SHP77 (cell line): ENCODE measurements at places on chromosomes 1 and 21.

- peak; percentile 15 for DNase-seq
Observed at GRCh38 chr1:246827396-246827795, 103.2 kb downstream of the SCCPDH start.

DNA sequence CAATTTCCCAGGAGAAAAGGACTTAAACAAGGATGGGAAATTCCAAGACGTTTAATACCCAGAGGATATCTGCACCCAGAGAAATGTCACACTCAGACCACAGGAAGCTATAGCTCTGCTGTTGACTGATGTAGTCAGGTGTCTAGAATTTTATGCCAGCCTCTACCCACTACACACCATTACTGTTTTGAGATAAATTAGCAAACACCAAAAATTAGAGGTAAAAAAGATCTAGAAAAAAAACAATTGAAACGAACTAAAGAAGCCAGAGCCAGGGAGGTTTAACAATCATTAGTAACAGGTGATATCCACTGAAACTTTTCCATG, 519.9 kb downstream of the SMYD3 start:
- no peak for DNase-seq

DNA sequence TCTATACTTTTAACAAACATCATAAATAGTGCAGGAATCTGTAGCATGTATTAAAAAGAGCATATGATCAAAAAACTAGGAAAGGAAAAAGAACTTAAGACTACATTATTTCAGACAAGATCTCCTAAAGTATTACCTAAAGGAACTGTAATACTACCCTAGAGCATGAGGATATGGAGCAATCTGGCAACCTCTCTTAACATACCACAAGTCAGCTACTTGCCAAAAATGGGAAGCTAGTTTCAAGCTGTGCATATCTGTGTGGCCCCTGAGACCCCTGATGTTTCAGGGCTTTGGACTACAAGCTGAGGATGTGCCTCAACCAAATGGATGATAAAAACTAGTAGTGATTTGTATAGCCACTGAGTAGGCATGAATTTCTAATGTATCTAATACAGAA, 525.6 kb downstream of the PTBP2 start:
- no peak for DNase-seq

DNA sequence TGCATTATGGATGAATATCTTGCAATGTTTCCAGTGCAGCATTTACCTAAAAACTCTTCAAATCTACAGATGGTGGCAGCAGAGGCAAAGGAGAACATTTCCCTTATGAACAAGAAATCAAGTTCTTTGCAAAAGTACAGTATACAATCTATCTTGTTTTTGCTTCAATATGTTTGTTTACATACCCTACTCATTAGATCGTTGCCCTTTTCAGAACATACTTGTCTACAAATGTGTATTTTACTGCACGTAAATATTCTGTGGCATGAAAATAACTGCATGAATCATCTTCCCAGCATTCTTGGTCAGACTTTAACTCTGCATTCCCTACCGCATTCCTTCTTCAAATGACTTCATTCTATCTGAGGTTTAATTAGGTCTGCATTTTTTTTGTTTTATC, 212.7 kb downstream of the ZP4 start:
- DNase-seq: no peak

- no peak for DNase-seq
Observed at GRCh38 chr21:42424914-42425541, 21.3 kb downstream of the UBASH3A start.

- DNase-seq: no peak
Observed at GRCh38 chr1:236921610-236922009, 82.6 kb downstream of the MT1HL1 start.

- no peak for DNase-seq
Observed at GRCh38 chr21:34092262-34092921, 19.0 kb downstream of the MRPS6 start.

DNA sequence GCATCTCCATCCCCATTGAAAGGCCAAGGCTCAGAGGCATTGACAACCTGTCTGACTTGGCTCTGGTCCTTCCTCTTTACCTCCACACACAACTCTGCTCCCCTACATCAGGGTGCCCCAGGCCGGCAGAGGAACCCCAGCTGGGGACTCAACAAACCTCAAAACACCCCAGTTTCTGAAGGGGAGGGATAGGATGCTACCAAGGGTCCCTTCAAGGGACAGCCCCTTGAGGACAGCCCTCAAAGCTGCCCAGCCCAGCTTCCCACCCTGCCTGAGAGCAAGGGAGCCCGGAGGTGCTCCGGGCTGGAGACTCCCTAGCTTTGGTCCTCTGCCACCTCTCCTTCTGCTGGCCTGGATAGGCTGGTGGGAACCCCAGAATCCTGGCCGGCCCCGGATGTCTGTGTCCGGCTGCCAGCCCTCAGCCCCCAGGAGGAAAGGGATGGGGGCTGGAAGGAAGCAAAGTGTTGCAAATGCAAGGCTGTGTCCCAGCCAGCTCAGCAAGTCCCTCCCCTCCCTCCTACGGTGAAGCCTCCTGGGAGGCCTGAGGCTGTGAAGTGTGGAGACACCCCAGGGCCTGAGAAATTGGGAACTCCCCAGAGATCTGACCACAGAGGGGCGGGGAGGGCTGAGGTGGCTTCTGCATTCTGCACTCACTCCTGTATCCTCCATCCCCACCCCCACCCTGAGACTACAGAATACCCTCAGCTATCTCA, 1.1 kb upstream of the MARCKSL1 start:
- DNase-seq: no peak

GRCh38 chr1:83545066-83545862, 453.7 kb downstream of the TTLL7 start:
- no peak for DNase-seq
